ENCODE measurements at places on chromosomes 16 and 17.

DNA sequence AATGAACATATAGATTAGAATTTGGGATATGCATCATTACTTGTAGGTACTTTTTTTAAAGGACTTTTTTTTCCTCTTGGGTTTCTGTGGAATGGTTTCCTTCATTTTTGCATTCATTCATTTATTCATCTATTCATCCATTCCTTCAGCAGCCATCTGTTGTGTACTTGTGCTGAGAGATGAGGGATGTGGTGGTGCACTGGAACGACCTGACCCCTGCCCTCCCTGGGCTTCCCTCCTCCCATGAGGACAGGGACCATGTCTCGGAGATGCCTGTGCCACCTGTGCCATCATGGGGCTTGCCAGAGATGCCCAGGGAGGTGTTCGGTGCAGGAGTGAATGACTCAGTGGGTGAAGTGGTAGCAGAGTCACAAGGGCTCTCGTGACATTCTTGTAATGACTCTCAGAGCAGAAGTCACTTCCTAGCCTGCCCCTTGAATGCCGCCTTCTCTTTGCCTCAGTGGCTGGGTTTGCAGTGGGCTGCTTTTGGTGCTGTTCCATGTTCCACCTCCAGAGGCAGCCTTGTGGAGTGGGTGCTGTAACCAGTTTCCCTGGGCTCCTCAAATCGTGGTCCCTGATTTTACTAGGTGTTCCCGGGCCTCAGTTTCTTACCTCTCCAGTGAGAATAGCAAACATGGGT, 43.9 kb downstream of the CLEC16A start:
- DNase-seq: no peak

- no peak for DNase-seq
Measured at GRCh38 chr17:27544350-27545131, 86.4 kb upstream of the LGALS9 start.

- no peak for DNase-seq
Measured at GRCh38 chr17:5785867-5786509, 201.7 kb upstream of the NLRP1 start.

- DNase-seq: no peak
Measured at GRCh38 chr17:4163951-4164350, 21.0 kb downstream of the CYB5D2 start.
